HT1080 (cell line): ENCODE measurements at places on chromosomes 4 and X.

DNA sequence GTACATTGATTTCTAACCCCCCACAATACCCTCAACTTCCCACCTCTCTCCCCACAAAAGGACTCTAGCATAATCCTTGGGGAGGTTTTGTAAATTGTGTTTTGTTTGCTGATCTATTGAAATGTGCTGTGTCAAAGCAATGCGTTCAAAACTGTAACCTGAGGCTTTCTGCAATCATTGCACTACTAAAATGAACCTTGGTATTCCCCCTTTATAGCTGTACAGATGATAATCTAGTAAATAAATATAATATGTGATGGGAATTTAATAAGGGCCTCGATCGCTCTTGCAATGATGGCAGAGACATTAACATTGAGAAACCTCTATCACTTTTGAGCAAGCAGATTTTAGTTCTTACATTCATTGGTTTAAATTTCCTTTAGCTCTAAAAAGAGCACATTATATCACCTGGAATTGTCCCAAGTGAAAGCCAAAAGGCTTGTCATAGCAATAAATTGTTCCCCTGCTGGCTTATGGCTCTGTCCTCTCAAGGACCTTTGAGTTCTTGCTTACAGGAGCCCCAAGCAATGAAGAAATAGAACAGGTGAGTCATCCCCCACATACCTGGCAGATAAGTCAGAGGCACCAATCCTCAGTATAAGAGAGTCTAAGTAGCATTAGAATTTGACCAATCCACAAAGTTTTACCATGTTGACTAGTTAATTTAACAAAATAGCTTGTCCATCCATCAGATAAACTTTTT lies 18.4 kb upstream of the ACE2 start:
- peak; percentile 46 for DNase-seq

DNA sequence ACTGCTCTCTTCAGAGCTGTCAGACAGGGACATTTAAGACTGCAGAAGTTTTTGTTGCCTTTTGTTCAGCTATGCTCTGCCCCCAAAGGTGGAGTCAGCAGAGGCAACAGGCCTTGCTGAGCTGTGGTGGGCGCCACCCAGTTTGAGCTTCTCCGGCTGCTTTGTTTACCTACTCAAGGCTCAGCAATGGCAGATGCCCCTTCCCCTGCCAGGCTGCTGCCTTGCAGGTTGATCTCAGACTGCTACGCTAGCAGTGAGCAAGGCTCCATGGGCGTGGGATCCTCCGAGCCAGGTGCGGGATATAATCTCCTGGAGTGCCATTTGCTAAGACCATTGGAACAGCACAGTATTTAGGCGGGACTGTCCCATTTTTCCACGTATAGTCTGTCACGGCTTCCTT lies 371.4 kb upstream of the AMOT start:
- no peak for DNase-seq

DNA sequence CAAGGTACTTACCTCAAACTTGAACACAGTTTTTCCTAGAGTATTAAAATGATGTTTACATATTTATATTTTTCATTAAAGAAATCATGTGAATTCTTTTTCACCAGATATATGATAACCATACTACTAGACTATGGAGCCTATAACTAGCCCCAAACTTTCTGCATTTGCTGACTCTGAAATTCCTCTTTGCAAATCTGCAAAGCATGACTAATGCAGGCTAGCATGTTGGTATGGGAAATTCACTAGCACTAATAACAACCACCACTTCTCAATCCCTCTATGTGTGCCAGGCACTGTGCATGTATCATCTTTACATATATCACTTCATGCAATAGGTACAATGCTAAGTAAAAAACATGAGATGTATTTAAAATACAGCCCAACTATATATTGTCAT lies 51.1 kb downstream of the SLC10A7 start:
- no peak for DNase-seq

GRCh38 chr4:142818031-142818430 lies 28.1 kb downstream of the INPP4B start:
- peak; percentile 43 for DNase-seq

DNA sequence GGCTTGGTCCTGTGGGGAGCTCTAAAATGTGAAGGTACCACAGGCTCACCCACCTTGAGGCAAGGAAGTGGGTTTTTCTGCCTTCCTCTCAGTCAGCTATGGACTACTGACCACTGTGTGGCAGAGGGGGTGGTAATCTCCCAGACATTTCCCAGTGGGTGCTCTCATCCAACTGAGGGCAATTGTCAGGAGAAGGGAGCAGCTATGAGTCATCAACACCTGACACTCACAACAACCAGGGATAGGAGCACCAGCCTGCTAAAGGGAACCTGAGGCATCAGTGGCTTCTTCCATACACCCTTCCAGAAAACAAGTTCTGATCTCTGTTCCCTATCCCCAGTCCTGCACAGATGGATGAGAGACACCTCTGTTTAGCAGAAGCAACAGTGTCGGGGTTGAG lies 468.8 kb downstream of the BCOR start:
- no peak for DNase-seq

GRCh38 chr4:13056630-13057189 lies 427.4 kb downstream of the RAB28 start:
- DNase-seq = no peak

DNA sequence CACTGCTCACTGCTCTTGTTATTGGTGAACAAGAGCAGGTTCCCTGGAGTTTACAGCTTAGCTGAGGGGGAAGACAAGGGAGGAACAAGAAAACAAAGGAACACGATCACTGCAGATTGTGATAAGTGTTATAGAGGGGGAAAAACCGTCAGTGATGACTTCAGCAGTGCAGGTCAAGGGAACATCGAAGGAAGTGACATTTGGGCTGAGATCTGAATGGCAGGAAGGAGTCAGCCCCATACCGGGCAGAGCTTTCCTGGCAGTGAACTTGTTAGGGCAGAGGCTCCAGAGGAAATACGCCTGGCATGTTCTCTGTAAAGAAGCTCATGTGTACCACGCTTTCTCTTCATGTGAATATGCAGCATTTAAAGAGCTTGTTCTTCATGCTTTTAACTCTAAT lies 78.1 kb downstream of the LDB2 start:
- DNase-seq = peak; percentile 5

DNA sequence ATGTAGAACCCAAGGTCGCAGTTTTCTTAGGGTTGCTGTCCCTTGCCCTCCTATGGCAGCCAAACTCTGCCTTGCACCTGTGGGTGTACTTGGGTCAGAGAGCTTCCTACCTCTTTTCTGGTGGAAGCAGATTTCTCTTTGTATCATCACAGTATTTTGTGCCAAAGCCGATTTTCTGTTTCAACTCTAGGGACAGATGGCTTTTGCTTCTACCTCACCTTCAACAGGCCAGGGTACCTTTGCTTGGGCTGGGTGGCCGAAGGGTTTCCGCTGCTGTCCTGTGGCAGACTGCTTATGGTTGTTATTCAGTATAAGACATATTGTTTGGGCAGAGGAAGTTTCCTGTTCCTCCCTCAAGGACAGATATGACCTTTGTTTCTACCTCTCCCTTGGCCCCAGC lies 22.4 kb downstream of the NEIL3 start:
- no peak for DNase-seq

DNA sequence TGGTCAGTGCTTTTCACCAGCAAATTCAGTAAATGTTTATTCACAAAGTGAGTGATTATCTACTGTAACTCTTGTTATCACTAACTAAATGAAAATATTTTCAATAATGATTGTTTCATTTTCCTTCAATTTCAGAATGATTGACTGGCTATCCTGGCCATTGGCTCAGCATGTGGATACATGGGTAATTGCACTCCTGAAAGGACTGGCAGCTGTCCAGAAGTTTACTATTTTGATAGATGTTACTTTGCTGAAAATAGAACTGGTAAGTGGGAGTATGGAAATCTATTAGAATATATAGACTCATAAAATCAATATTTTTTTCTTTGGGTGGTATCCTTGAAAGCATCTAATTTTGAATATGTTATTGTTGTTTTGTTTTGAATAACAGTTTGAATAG lies 10.9 kb downstream of the USP38 start:
- DNase-seq = no peak

DNA sequence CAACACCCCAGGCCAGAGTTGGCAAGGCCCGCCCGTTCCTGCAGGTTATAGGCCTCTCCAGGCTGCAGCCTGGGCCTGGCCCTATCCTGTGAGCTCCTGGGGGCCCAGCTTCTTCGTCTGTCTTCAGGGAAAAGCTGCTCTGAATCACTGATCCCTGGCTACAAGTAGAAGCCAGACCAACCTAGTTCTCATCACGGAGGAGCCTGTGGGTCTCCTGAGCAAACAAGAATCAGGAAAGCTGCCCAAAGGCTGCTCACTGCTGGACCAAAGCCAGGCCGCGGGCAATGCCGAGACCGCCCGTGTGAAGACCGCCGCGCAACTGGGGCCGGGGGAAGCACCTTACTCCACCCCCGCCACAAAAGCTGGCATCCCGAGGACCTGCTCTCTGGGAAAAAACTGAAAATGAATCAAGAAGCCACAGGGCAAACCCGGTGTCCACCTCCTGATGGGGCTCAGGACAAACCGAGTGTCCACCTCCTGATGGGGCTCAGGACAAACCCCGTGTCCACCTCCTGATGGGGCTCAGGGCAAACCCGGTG lies 12.8 kb downstream of the CTBP1 start:
- DNase-seq = no peak

- DNase-seq = no peak
Measured at GRCh38 chrX:39012621-39013111, 211.4 kb downstream of the MID1IP1 start.

GRCh38 chr4:187268940-187269339 lies 545.3 kb upstream of the FAT1 start:
- DNase-seq = no peak

GRCh38 chrX:118225711-118226428 lies 109.3 kb upstream of the KLHL13 start:
- peak; percentile 19 for DNase-seq

GRCh38 chrX:143296521-143296920 lies 220.8 kb downstream of the SPANXN3 start:
- DNase-seq = no peak

DNA sequence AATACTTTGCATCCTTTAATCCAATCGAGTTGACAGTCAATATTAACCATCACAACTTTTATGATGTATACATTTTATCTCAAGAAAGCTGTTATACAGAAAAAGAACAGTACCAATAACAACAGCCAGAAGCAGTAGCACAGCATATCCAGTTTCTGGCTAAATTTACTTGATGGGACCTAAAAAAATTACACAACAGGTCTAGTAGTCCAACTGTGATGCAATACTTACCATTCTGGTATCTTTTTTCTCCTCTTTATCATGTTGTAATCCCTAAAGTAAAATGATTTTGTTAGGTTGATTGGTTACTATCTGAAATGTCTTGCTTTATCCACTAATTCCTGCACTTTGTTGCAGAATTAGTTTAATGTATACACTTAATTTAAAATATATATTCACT lies 1150.6 kb downstream of the FAT4 start:
- no peak for DNase-seq

- DNase-seq = no peak
Measured at GRCh38 chr4:1497189-1497801, 91.1 kb upstream of the NKX1-1 start.

GRCh38 chr4:121377076-121377475 lies 3.7 kb downstream of the QRFPR start:
- DNase-seq = peak; percentile 8

DNA sequence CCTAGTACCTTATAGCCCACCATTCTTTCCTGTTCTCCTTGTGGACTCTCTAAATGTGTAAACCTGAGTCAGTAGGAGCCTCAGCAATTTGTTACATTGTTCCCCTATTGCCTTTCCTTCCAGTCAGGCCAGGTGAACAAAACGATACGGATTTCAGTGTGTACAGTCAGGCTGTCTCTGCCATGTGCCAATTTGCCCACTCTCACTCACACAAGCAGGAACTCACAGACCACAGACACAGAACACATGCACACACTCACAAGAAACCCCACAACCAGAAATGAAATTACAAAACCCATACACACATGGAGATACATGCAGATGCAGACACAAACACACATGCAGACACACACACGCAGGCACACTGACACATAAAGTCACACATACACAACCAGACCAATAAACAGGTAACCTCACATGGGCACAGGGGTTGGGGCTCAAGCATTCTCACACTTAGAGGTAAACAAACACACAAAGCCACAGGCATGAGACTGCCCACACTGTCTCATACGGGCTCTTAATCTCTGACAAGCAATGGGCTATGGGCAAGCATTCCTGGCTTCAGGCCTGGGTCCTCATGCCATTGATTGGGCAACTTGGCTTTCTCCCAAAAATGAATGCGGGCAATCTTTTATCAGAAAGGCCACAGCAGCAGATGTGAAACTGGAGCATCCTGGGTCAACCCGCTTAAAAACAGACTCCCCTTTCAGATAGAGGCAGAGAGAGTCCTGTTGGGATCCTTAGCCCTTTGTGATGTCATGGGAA lies 68.7 kb downstream of the NBDY start:
- no peak for DNase-seq

- DNase-seq = no peak
Measured at GRCh38 chrX:11474576-11474975, 181.4 kb downstream of the AMELX start.

GRCh38 chrX:102934624-102935023 lies 2.4 kb upstream of the RAB40AL start:
- DNase-seq = peak; percentile 13

DNA sequence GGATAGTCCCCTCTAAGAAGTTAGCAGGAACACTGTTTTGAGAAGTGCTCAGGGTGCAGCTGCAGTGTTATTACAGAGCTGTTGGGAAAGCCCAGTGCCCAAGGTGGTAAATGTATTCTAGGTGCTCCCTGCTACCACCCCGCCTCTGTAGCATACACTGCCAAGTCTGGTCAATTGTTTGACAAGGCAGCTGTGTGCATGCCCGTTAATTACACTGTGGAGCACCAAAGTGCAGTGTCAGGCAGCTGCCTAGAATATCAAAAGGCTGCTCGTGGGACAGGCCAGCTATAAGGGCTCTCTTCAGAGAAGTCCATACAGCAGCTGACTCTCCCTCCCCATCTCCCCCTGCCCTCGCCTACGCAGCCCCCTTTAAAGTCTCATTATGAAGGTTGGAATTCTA lies 99.9 kb upstream of the KLHL13 start:
- DNase-seq = no peak

- DNase-seq = no peak
Measured at GRCh38 chrX:124488412-124489161, 142.2 kb downstream of the SH2D1A start.

DNA sequence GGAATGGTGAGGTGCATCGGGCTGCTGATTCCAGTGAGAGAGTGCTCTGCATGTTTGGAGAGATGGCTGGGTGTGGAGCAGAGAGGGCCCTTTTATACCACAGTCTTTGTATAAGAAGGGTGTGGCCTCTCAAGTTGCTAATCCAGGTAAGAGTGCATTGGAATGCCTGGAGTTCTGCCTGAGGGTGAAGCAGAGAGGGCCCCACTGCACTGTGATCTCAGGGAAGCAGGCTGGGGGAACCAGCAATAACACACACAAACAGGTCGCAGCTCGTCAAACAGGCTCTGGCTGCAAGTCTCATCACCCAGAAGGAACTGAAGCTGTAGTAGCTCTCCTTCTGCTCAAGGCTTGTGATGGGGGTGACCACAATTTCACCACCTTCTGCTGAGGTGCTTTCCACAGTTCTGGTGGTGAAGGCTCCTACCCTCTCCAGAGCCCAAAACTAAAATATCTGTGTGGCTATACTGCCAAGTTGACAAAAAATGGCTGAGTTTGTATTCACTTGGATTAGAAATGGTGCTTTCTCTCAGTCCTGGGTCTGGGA lies 687.4 kb upstream of the HS3ST1 start:
- DNase-seq = no peak
